ENCODE measurements at places on chromosomes 4 and X.

GRCh38 chrX:143853488-143853887 is 30.4 kb upstream of the UBE2NL start:
- DNase-seq, result no peak

DNA sequence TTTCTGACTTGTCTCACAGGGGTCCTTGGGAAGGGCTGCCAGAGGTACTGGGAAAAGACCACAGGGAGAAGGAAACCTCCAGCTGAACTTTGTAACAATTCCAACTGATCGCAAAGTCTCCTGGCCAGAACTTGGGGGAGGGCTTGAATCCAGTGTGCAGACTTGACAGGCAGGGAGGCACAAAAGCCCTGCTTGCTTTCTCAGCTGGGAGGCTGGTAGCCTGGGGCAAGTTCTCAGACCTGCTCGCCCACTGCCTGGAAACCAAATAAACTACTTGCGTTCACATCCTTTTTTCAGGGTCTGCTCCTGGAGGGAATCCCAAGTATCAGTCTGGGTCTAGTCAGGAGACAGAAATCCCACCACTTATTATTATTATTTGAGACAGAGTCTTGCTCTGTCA is 48.0 kb upstream of the CASK start:
- DNase-seq, result no peak

- DNase-seq, result no peak
These were observed 6.9 kb downstream of the F11 start for GRCh38 chr4:186272699-186273391.

DNA sequence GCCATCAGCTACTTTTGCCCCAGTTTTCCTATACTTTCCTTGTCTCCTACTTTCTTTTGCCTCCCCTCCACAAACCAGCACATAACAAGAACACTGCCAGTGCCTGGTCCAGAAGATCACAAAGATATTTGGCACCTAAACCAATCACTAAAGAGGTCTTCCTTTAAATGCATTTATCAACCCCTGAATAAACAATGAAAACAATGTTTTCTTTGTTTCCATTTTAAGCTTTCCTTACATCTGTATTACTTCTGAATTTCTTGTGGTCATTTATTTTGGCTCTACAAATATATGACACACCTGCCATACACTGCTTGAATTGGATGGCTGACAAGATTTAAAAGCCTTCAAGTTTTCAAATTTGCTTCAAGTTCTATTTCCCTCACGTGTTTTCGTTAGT is 43.9 kb downstream of the MBNL3 start:
- no peak for DNase-seq

GRCh38 chr4:5463936-5464650 is 244.3 kb downstream of the EVC2 start:
- peak; percentile 69 for DNase-seq

- no peak for DNase-seq
These were observed 15.0 kb upstream of the RAI2 start for GRCh38 chrX:17876135-17876534.

DNA sequence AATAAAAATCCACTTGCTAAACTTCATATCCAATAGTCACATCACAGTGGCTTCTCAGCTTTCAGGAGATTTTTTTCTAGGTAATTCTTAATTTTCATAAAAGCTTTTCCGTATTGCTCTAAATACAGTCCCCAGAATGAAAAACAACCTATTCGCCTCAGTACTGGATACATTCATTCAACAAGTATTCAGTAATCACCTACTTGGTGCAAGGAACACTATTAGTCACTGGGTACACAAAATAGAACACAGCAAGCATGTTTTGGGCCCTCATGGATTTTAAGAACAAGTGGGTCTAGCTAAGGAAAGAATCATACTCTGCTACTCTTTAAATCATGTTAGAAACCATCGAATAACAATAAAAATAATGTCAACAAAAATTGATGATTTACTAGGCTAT is 2.8 kb upstream of the BEX3 start:
- no peak for DNase-seq

GRCh38 chr4:126137782-126138170 is 823.0 kb downstream of the FAT4 start:
- DNase-seq, result no peak

GRCh38 chr4:183863155-183863825 is 41.8 kb upstream of the STOX2 start:
- no peak for DNase-seq

- no peak for DNase-seq
These were observed 91.2 kb downstream of the FAM53A start for GRCh38 chr4:1592709-1593417.

DNA sequence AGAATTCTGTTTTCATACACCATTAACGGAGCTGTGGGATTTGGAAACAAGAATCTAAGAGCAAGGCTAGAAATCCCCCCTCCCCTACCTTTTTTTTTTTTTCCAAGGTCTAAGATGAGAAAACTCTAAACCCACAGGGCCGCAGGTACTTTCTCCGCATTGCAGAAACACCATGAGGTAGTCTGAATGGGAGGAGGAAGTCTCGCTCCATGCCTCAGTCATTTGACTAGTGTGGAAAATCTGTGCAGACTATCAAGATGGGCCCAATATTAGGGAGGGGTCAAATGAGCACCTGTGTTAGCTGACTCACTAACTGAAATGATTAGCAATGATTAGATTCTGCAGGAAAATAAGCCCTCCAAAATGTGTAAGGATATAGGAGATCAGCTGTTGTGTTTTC is 40.9 kb upstream of the MAP3K15 start:
- DNase-seq, result peak; percentile 11

DNA sequence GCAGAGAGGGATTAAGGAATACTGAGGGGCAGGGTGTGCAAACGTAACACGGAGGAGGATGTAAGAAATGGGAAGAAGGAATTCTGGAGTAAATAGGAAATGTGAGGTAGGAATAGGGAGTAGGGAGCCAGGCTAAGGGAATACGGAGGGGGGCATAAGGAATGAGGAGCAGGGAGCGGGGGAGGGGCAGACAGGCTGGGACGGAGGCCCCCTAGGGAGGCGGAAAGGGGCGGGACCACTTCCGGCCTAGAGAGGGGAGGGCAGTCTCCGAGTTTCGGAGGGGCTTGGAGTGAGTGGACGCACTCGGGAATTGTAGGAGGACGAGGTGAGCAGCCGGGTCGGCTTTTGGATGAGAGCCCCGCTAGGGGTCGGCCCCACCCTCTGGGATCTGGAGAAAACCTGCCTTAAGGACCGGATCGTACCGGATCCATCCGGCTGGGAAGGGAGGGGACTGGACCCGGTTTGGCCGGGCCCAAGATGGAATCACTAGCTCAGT is 612 bp downstream of the MAGED2 start:
- DNase-seq, result peak; percentile 91

DNA sequence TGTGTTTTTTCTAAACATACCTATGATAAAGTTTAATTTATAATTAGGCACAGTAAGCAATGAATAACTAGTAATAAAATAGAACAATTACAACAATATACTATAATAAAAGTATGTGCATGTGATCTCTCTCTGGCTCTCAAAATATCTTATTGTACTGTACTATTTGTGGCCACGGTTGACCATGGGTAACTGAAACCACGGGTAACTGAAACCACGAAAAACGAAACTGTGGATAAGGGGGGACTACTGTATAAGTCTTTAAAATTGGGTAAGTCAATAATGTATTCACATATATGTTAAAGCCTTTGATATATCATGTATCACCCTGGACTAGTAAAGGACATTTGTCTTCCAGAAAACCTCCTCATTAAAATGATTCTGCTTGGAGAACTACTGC is 20.0 kb downstream of the TMEM154 start:
- DNase-seq, result no peak

DNA sequence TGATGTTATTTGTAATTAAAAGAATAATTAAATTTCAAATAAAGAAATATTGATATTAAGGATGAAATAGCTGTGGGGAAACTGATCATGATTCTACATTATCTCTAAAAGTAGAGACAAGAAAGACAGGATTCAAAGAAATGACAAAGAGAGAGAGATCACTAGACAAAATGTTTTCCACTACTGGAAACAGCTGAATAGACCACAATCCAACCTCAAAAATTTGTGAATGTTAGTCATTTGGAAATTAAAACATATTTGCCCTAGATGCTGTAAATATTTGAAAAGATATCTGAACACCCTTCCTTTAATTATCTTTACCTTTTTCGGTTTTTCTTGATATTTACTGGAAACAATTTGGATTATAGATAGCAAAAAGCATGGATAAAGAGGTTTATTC is 414.9 kb downstream of the CENPC start:
- no peak for DNase-seq

- DNase-seq, result no peak
These were observed 153.6 kb upstream of the EDNRA start for GRCh38 chr4:147327322-147327721.

DNA sequence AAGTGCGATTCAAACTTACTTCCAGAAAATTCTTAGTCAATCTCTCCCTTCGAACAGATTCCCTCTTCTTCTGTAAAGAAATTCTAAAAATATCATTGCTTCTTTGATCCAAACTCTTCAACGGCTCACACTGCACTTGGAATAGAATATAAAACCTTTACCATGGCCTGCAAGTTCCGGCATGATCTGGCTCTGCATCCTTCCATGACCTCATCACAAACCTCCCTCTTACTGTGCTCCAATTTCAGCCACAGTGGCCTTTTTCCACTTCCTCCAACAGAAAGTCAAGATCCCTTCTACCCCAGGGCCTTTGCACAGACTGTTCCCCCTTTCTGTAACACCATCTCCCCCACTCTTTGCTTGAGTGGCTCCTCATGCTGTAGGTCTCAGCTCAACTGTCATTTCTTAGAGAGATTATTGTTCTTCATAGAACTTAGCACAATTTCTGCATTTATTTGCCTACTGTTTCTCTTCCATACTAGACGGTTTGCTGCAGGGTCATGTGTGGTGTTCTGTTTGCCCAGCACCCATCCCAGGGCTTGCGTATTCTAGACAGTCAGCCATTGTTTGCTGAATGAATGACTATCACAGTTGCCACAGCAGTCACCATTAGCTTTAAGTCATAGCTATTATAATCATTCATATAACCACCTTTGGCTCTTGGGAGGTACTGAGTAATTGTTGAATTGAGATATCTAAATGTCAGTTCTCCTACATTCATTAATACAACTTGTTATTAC is 1.9 kb upstream of the STOX2 start:
- no peak for DNase-seq

- no peak for DNase-seq
These were observed 116.2 kb downstream of the TMA16 start for GRCh38 chr4:163610648-163611047.

- no peak for DNase-seq
These were observed 39.6 kb downstream of the ZNF827 start for GRCh38 chr4:145898926-145899531.

GRCh38 chr4:138952411-138952810 is 63.2 kb upstream of the NOCT start:
- no peak for DNase-seq

- no peak for DNase-seq
These were observed 172.2 kb upstream of the CXCL13 start for GRCh38 chr4:77433418-77433733.

DNA sequence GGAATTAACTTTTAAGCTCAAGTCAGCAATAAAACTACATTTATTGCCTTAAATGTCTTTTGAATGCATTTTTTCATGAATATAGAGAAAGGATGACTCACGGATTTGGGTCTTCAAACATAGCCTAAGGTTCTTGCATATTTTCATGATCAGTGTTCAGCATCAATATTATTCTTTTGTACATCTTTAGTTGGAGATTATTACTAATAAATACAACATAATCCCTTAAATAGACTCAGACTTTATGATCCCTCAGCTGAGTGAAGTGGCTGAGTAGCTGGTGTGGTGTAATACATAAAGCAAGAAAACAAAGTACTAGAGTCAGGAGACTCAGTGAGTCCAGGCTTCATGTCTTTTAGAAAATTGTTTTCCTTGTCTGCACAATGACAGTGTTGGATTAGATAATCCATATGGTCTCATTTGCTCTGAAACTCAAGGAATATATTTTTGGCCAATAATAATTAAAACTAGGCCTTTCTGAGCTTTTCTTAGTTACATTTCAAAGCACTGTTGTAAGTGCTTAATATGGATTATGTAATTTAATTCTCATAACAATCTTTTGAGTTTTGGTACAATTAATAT is 78.3 kb upstream of the UNC5C start:
- DNase-seq, result no peak

DNA sequence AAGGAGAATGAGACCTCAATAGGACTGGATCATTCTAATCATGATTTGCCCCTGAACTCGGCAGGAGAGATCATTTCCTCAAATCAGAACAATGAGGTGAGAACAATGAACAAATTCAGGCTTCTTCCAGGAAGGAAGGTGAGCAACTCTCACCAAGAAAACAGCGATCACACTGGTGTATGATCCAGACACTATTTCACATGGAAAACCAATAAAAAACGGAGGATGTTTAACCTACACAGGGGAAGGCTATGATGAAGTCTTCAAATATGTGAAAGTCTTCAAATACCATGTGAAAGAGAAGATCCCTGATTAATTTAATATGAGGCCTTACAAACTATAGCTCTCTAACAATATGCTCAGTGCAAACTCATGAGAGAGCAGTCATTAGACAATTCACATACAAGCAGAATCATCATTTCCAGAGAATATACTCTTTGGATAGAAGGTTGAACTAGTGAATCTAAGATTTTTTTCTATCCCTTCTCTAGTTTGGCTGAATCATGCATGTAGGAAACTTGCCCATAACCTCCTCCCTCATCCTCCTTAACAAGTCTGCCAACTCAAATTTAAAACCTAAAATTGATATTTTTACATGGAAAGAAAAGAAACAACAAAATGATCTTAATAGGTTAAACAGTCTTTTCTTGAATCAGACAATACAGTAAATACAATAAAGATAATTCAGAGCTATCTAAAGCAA is 122.5 kb downstream of the ADAMTS3 start:
- no peak for DNase-seq

- no peak for DNase-seq
These were observed 10.8 kb downstream of the JAKMIP1 start for GRCh38 chr4:6189511-6189910.

DNA sequence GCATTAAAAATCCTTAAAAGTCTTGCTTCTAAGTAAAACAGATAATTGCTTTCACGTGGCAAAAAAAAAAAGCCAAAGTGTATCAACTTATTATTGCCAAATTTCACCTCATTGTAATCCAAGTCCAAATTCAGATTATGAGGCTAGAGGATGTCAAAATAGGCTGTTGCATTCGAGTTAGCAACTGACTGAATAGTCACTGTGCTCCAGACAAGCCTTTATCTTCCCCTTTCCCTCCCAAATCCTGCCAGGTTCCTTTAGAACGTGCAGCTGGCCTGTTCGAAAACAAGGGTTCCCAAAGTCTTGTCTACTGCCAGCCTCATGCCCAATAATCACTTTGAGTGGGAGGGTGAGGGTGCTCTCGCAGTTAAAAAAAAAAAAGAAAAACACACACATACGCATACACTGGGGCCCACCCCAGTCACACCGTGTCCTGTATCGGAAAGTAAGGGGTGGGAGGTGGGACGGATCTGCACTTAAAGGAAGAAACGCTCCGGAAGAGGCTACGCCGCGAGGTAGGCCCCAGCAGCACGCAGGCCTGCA is 603 bp downstream of the MAD2L1 start:
- no peak for DNase-seq

- no peak for DNase-seq
These were observed 782.3 kb downstream of the PCDH18 start for GRCh38 chr4:136749989-136750388.

GRCh38 chrX:97260679-97261078 is 377.0 kb downstream of the RPA4 start:
- DNase-seq, result no peak

GRCh38 chr4:6567218-6567617 is 7.8 kb upstream of the MAN2B2 start:
- no peak for DNase-seq
